ENCODE measurements at places on chromosomes 2 and 18. TPM values are rescaled to one million over a fixed set of nuclear protein-coding genes. Genes with fewer than 3 reads are reported as not detected.

PSMA8 gene
- polyA plus RNA-seq = not detected

ALK gene
- 0.29 TPM for polyA plus RNA-seq

MAP3K19 gene
- polyA plus RNA-seq = 0.78 TPM

FAM228A gene
- polyA plus RNA-seq = 1.1 TPM

L3MBTL4 gene
- 5.1 TPM for polyA plus RNA-seq

ORC4 gene
- polyA plus RNA-seq = 117 TPM

BOK gene
- 20.4 TPM for polyA plus RNA-seq

IL1RL1 gene
- 0.54 TPM for polyA plus RNA-seq

MC4R gene
- polyA plus RNA-seq = 0.24 TPM

SLC38A11 gene
- 2.1 TPM for polyA plus RNA-seq

PRSS56 gene
- not detected for polyA plus RNA-seq

SH2D6 gene
- 0.50 TPM for polyA plus RNA-seq

FOXI3 gene
- polyA plus RNA-seq = 0.15 TPM

C2orf81 gene
- polyA plus RNA-seq = 4.4 TPM

ANKRD30B gene
- 0.16 TPM for polyA plus RNA-seq

STK39 gene
- 34.8 TPM for polyA plus RNA-seq

ADRA2B gene
- polyA plus RNA-seq = 5.3 TPM

TXNL4A gene
- 88.4 TPM for polyA plus RNA-seq

RGPD3 gene
- polyA plus RNA-seq = 0.33 TPM

STK36 gene
- polyA plus RNA-seq = 62.0 TPM

STPG4 gene
- polyA plus RNA-seq = not detected

STAT4 gene
- 11.7 TPM for polyA plus RNA-seq

ARMC9 gene
- 29.2 TPM for polyA plus RNA-seq

TPO gene
- polyA plus RNA-seq = 0.08 TPM

TUBA3E gene
- not detected for polyA plus RNA-seq

AGAP1 gene
- polyA plus RNA-seq = 18.0 TPM

Data from right renal cortex interstitium (tissue), 3 donors.